Stimulated activated CD8-positive, alpha-beta memory T cell treated with anti-CD3 and anti-CD28 coated beads, Interleukin-15, amount 100 ng/mL, for 24 hours (primary cell): ENCODE measurements at places on chromosomes 2 and 18.

DNA sequence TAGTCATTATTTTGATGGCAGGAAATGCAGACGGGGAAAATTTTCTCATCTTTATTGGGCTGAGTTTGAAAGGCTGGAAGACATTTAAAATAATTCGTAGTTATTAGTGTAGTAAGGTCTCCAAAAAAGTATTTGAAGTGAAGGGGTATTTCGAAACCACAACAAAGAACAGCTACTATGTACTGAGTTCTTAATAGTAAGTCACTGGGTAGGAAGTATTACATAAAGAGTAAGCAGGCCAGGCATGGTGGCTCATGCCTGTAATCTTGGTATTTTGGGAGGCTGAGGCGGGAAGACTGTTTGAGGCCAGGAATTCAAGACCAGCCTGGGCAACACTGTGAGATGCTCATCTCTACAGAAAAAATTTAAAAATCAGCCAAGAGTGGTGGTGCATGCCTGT is 113.6 kb downstream of the MEP1B start:
- DNase-seq = no peak

- no peak for DNase-seq
Measured at GRCh38 chr18:12308386-12309100, 502 bp downstream of the TUBB6 start.

- no peak for DNase-seq
Measured at GRCh38 chr2:200765139-200765951, 46.4 kb upstream of the BZW1 start.

DNA sequence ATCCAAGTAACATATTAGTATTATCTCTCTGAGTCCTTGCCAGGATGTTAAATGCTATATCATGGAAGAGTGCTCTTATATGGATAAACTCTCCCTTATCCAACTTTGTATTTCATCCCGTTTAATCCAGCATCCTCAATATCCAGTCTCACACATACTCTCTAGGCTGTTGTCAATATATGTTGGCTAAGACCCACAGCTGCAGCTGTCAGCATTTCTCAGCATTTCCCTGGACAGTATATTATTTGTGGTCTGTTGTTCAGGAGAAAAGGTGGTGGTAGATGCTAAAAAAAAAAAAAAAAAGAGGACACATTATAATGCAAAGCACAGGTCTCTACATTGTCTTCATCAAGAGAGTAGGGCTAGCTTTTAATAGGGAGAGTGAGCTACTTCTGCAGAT is 1368.0 kb upstream of the ZEB2 start:
- DNase-seq = no peak

GRCh38 chr2:69097148-69097610 is 84.2 kb downstream of the ANTXR1 start:
- no peak for DNase-seq

DNA sequence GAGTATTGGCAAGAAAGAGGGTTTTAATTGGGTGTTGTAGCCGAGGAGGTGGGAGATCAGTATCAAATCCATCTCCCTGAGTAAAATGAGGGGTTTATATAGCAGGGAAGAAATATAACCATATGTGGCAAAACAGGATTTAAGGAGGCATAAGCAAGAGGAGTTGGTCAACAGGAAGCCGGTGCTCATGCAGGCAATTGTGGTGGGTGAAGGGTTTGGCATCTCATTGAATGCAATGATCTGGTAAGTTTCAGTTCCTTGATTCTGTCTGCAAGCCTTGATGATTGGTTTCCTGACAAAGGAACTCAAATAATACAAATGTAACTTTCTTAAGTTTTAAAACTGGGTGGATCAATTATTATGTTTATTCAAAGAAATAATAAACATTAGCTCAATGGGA is 564.4 kb upstream of the LINC00305 start:
- no peak for DNase-seq

GRCh38 chr2:39405364-39405763 is 31.7 kb downstream of the MAP4K3 start:
- no peak for DNase-seq

DNA sequence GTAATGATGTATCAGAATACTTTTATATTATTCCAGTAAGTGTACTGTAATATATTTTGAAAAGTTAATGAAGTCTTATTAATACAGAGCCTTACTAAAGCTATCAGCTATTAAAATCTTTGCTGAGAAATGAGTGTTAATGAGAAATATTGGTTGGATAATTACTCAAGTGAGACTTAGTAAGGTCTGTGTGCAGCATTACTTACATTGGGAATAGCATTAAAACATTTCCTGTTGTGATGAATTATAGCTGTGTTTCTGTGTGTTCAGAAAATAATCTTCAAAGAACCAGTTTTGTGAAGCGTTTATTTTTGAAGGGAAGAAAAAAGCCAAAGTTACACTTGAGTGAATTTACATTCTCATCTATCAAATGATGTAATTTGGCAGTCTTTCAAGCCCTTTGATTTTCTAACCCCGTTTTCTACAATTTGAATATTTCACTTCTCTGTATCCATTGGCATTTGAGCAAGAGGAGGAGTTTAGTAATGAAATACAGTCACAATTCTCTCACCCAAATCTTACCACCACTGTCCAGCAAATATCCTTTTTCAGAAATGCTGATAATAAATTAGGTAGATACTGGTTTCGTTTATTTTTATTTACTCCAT is 123.5 kb upstream of the BOD1L2 start:
- DNase-seq = no peak

DNA sequence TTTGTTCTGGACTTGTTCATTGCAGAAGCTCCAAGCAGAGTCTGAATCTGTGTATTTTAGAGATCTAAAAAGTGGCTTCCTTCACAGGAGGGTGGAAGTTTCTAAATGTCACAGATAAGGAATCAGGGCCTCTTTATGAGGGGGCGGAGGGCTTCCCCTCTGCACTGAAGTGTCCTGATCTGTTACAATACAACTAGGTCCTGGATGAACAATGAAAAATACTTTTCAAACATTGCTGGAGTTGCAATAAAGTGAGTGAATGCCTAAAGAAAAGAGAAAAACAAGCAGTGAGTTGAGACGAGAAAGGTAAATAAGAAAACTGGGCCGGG is 179.3 kb upstream of the HDAC4 start:
- no peak for DNase-seq

- no peak for DNase-seq
Measured at GRCh38 chr18:38966841-38967240, 1401.2 kb upstream of the CELF4 start.

- DNase-seq = no peak
Measured at GRCh38 chr2:120840795-120841487, 105.3 kb downstream of the GLI2 start.

- no peak for DNase-seq
Measured at GRCh38 chr2:240466579-240467148, 31.2 kb downstream of the GPC1 start.

DNA sequence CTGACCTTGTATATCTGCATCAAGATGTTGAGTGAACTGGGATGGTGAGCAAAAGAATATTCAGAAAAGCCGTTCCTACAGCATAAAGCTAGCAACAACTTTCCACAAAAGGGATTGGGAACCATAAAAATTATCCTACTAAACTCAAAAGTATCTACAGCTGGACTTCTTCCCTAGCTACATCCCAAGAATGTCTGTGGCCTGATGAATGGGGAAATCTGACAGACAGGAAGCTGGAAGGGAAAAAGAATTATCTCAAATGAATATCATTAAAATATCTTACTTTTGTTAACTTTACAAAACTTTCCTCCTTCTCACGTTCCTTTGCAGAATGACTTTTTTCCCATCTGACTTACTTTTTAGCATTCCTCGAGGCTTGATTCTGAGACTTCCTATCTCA is 150.9 kb downstream of the PDE11A start:
- DNase-seq = no peak

DNA sequence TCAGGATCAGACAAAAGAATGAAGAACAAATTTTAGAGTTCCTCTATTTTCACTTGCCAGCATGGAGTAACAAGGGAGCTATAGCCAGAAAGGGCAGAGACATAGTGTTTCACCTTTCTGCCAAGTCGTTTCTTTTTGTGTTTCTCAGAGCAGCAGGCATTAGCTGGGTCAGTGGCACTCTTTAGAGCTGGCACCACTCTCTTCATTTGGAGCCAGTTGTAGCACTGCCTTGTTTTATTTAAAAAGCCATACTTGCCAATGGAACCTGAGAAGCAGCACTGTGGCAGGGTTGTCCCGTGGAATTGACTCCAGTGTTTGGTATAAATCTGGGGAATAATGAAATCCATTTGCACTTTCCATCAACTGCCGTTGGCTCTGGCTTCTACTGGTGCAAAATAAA is 64.0 kb downstream of the LRRTM4 start:
- DNase-seq = no peak

GRCh38 chr18:77754475-77755044 is 504.9 kb downstream of the GALR1 start:
- DNase-seq = no peak

DNA sequence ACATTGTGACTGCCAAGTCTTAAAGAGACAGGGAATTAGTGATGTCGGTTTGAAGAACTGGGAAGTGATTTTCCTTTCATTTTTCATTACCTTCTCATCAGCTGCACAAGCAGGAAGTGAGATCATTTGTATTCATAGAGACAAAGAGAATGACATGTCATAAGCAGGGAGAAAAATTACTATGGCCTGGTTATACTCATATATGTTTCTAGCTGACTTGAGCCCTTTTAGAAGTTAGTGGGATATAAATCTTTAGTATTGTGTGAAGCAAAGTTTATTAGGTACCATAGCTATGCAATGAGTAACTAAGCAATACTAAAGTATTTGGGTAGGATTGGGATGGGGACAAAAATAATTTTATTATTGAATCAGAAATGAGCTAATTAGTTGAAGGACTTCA is 284.1 kb downstream of the PID1 start:
- DNase-seq = no peak

DNA sequence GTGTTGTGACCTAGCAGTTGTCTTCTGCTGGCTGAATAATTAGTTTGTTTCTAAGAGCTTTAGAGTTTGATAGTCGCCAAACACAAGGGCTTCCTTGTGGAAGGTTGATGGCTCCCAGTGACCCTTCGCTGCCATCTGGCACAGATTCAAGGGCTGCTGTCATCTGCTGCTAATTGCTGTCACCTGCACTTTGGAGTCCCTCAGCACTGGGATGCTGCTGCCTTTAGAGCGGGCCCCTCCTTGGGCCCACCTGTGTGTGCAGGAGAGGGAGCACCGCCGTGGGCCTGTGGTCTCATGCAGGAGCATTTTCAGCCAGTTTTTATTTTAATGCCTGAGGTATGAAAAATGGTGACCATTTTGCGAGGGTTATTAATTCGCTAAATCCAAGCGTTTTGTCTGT is 154.0 kb upstream of the NFATC1 start:
- no peak for DNase-seq

GRCh38 chr2:167331636-167332232 is 443.5 kb downstream of the XIRP2 start:
- DNase-seq = no peak

DNA sequence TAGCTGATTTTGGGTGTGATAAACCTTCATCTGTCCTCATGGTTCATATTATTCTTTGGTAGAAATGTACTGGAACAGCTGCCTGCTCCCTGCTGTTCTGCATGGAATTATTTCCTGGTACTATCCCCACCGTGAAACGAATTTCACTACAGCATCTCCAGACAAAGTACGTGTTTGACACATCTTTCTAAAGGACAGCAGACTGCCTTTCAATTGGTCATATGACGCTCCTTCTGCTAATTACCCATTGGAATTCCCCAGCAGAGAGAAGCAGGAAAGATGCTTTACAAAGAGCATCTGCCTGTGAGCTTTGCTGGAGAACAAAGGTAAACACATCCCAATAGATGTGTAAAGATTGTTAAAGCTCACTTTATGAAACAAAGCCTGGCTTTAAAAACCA is 4.4 kb upstream of the RFX8 start:
- no peak for DNase-seq

- DNase-seq = no peak
Measured at GRCh38 chr18:820591-821165, 8.6 kb upstream of the YES1 start.

DNA sequence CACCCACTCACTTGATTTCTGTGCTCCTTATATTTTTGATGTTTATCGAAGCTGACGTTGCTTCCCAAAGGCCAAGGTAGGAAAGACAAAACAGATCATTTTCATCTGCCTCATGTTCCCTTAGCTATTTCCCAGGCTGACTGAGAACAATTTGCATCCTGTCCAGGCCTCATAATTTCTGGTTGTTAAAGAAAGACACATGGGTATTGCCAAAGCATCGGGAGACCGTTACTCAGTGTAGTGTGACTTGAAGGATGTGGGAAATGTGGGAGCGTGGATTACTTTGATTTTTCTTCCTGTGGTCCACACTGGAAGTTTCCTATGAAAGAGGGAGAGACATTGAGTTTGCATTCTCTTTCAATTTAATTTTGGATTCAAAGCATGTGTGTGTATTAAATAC is 204.6 kb downstream of the TRIB2 start:
- DNase-seq = no peak

- no peak for DNase-seq
Measured at GRCh38 chr2:125312342-125312741, 1287.3 kb downstream of the CNTNAP5 start.

DNA sequence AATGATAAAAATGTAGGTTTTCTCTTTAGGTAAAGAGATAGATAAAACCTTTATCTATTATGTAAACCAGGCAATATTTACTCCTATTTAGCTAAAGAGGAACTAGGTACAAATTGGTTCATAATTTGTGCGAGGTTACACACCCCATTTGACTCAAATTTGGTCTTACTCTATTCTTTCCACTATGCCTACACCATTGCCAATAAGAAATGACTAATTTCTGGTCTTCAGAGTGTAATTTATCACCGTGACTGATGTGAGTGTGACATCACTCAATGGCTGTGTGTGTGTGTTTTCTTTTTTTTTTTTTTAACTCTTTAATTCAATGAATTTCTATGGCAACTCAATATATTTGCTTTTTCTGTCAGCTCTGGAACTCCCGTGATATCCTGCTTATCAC is 955.8 kb downstream of the TDRD15 start:
- no peak for DNase-seq

GRCh38 chr2:75466708-75467311 is 93.9 kb downstream of the EVA1A start:
- no peak for DNase-seq

DNA sequence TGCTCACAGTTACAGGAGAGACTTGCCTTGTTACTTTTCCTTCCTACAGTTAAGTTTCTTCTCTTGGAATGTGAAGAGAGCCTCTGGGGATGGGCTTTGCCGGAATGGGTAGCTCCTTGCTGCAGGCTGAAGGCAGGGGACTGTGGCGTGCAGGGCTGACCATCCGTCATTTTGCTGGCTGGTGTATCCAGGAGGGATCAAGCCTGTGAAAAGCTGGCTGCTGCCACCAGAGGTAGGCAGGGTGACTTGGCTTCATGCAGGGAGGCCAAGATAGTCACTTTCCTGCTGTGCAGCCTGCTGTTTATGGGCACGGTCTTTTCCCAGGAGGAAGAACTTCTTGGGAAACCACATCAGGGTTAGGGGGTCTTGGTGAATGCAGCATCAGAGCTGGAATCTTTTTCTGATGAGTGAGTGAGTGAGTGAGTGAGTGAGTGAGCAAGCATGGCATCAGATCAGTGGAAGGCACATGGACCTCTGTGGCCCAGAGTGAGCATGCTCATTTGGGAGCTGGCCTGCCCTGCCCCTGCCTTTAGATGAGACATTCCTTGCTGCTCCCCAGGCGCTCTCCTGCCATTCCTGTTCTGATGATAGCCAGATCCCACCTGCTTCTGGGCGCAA is 33.0 kb downstream of the FHOD3 start:
- DNase-seq = no peak
